ENCODE measurements at places on chromosomes 2 and 18. TPM values are rescaled to one million over a fixed set of nuclear protein-coding genes. Genes with fewer than 3 reads are reported as not detected.

The CD207 gene
- 0.11 TPM for polyA plus RNA-seq

The GALM gene
- 9.6 TPM for polyA plus RNA-seq

The KLHL41 gene
- 4,505 TPM for polyA plus RNA-seq

The ALPG gene
- polyA plus RNA-seq: not detected

The GLI2 gene
- polyA plus RNA-seq: not detected

The DSG4 gene
- not detected for polyA plus RNA-seq

The FAM228A gene
- 0.23 TPM for polyA plus RNA-seq

The PROKR1 gene
- polyA plus RNA-seq: 0.66 TPM

The CCDC121 gene
- polyA plus RNA-seq: 7.2 TPM

The CACNB4 gene
- 4.8 TPM for polyA plus RNA-seq

The ATG4B gene
- 50.2 TPM for polyA plus RNA-seq

The SMIM21 gene
- polyA plus RNA-seq: not detected

The HTR2B gene
- polyA plus RNA-seq: 0.15 TPM

The TRPM8 gene
- 0.22 TPM for polyA plus RNA-seq

The FEV gene
- polyA plus RNA-seq: not detected
